ENCODE measurements at places on chromosomes 2 and 18.

- no peak for DNase-seq
Measured at GRCh38 chr2:221969087-221969829, 329.5 kb downstream of the PAX3 start.

GRCh38 chr2:80643598-80643997 lies 339.0 kb upstream of the LRRTM1 start:
- no peak for DNase-seq

DNA sequence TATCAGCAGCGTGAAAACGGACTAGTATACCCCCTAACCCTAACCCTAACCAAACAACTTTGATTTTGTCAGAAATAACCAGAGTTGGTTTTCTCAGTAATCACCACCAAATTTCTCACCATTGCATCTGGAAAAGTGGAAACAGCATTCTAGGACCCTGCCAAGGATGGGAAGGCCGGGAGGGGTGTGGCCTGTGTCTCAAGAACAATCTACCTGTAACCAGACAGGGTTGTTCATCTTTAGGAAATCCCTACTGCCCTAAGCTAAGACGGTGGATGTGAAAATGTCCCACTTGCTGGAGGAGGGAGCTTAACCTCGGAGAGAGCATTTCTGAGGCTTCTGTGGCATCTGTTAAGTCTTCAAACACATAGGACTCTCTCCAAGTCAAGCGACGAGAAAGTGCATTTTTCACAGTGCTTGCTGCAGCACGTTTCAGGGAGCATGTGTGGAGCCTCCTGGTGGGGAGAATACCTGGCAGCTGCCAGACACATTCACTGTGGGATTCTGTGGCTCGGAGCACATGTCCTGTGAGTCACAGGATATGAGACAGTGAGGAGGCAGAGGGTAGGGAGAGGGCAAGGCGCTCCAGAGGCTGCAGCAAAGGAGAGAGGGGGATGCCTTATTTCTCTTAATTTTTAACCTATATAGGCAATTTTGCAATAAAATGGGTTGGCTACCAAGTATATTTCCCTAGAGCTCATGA lies 207.5 kb downstream of the SPP2 start:
- DNase-seq: no peak

DNA sequence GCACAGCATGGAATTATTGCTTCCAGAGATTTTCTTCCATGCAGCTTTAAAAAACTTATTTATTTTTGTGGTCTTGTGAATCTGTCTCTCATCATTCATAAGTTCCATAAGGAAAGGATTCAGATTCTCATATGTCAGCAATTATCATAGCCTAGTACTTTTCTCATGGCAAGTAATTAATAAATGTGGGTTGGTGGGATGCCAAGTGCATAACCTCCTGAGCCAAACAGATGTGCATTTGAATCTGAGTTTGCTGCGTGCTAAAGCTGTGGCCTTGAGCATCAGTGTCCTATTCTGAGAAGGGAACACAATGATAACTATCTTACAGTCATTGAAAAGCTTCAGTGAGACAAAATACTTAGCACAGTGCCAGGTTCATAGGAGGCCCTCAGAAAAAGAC lies 331.9 kb downstream of the PDE11A start:
- DNase-seq: no peak

DNA sequence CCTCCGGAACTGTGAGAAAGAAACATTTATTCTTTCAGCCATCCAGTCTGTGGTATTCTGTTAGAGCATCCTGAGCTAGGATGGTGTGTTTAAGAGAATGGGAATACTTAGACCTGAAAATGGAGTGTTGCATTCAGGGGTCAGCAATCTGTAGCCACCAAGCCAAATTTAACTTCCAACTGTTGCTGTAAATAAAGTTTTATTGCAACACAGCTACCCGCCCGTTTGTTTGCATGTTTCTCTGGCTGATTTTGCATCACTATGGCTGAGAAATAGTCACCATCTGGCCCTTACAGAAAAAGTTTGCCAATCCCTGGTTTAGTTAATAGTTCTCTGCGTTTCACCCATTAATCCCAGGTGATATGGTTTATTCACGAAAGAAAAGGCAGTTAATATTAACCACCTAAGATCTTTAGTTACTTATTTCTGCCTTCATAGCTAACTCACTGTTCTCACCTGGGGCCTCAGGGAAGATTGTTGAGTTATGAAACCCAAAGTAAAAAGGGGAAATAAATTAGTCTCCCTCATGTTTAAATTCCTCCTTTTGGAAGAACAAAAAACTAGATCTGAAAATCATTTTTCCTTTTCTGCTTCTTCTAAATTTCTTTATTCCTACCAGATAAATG lies 9.5 kb upstream of the CYS1 start:
- no peak for DNase-seq

GRCh38 chr2:27735263-27735904 lies 36.1 kb upstream of the MRPL33 start:
- DNase-seq: peak; percentile 71

DNA sequence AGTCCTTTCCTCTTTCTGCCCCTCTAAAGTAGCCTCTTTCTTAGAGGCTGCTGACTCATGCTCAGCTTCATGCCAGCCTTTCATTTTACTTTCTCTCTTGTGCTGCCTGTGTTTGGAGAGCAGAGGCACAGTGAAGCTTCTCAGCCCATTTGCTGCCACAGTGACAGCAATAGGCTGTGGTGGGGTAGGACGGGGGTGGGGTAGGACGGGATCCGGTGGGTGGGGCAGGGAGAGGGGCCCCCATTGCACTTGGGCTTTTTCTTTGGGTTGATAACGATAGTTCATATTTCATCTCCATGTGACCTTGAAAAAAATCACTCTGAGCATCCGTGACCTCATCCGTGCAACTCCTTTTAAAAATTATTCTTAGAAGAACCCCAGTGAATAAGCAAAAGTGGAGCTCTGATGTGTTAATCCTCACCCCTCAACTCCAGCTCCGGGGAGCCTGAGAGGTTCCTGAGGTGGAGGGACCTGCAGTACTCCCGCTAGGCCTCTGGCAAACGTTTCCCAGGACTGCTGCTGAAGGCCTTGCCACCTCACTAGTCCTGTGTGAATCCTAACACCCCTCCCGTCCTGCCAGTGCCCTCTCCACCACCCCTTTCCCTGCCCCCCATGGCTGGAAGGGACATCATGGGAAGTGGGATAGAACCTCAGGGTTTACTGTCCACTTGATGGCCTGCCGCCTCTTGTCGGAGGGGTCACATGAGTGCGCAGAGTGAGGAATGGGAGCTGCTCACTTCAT lies 70.8 kb downstream of the INPP4A start:
- no peak for DNase-seq

DNA sequence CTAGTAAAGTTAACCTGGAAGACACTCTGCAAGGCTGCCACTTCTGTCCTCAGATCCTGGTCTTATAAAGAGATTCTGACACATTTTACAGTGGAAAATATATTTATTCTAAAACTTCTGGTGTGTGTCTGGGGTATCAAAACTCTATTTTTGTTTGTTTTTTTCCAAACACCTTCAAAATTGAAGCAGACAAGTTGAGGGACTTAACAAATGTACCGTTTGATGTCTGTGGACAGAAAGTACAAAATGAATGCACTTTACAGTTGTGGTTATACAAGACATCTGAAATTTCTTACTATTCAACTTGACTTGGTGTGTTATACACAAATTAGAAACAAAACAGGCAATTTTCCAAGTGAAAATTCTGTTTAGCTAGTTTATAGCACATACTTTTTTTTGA lies 823.2 kb upstream of the SALL3 start:
- DNase-seq: no peak

DNA sequence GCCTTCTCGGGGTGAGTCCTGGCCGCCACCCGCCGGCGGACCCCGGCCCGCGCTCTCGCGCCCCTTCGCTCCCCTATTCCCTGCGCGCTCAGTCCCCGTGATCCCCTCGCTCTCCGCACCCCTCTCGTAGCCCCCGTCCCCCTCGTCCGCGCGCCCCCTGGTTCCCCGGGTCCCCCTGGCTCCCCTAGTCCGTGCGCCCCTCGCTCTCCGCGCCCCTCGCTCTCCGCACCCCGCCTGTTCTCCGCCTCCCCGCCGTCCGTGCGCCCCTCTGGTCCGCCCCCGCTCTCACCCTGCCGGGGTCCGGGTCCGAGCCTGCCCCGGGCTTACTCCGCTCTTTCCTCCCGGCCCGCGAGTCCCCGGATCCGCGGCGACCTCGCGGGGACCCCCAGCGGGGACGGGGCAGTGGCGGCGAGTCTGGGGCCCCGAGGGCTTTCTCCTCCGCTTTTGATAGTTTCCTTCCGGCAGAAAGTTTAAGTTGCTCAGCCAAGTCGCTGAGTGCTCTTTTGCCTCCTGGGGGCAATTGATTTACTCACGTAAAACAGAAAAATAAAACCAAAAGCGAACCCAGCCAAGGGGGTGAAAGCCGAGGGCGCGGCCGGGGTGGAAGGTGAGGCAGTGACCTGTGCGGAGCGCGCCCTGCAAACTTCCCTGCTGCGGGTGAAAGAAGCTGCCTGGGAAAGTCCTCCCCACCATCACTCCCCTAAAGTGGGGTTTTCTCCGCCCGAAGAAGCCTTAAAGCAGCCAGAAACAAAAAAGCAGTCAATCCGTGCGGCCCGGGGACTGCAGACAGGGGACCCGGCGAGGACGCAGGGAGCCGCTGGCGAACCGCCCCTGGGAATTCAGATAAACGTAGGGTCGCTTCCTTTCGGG lies 568 bp downstream of the RAB31 start:
- DNase-seq: no peak

DNA sequence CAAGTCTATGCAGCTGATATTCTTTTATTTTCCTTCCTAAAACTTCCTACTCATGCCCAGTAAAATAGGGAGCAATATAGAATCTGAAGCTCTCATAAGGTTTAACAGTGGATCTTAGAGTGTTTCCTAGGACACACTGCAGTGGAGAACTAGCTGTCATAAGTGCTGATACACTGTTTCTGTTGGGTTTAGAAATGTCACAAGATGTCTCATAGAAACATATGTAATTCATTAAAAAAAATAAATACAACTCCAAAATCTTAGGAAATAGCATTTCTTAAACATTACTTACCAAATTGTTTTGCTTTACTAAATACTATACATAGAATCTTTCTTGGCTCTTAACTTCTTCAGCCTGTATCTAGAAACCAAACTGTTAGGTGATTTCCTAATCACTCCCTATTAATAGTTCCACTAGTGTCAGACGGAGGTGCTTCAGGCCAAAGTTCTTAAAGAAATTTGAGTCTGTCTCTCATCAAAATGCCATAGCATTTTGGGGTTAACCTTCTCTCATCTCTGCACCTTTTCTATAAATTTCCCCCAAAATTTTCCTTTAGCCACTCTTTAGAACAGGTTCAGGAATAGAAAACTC lies 93.7 kb downstream of the CERKL start:
- no peak for DNase-seq

- DNase-seq: no peak
Measured at GRCh38 chr18:9960258-9960904, 46.6 kb downstream of the VAPA start.

DNA sequence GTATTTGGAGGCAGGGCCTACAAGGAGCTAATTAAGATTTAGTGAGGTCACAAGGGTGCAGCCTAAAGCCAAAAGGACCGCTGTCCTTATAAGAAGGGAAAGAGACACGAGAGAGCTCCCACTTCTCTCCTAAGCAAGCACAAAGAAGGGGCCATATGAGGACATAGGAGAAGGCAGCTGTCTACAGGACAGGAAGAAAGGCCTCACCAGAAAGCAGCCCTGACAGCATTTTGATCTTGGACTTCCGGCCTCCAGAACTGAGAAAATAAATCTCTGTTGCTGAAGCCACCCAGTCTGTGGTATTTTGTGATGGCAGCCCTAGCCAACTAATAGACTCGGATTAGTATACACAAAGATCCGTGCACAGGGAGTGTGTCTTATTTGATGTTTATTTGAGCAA lies 139.7 kb downstream of the B3GNT2 start:
- no peak for DNase-seq
